AML-193 (cell line): ENCODE measurements at places on chromosomes 5 and 9.
A peak's percentile ranks its signal among the peaks of the same experiment; 100 is the strongest.

GRCh38 chr5:141849415-141850243 is 28.6 kb downstream of the PCDH1 start:
- peak; percentile 65 for DNase-seq

DNA sequence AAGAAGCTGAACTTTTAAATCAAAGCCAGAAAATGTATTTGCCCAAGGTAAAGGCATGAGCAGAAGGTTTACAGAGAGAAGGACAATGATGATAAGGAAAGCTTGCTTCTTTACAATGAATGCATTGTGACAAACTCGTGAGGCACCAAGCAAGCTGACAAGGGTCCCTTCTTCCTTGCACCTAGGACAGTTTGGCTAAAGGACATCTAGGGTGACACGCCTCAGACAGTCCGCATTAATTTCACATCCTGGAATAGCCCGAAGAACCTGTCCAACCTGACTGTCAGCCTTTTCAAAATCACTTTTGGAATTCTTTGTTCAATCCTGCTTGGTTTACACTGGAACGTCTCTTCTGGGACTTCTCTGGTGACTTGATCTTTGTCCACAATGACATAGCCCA is 146.4 kb upstream of the MAP3K1 start:
- no peak for DNase-seq

- DNase-seq = no peak
Measured at GRCh38 chr9:12801187-12801586, 26.4 kb downstream of the LURAP1L start.

- DNase-seq = no peak
Measured at GRCh38 chr9:89670114-89670513, 65.3 kb downstream of the GADD45G start.

- no peak for DNase-seq
Measured at GRCh38 chr5:38307845-38308244, 49.5 kb downstream of the EGFLAM start.

- peak; percentile 40 for DNase-seq
Measured at GRCh38 chr9:83596899-83597504, 25.9 kb upstream of the IDNK start.

DNA sequence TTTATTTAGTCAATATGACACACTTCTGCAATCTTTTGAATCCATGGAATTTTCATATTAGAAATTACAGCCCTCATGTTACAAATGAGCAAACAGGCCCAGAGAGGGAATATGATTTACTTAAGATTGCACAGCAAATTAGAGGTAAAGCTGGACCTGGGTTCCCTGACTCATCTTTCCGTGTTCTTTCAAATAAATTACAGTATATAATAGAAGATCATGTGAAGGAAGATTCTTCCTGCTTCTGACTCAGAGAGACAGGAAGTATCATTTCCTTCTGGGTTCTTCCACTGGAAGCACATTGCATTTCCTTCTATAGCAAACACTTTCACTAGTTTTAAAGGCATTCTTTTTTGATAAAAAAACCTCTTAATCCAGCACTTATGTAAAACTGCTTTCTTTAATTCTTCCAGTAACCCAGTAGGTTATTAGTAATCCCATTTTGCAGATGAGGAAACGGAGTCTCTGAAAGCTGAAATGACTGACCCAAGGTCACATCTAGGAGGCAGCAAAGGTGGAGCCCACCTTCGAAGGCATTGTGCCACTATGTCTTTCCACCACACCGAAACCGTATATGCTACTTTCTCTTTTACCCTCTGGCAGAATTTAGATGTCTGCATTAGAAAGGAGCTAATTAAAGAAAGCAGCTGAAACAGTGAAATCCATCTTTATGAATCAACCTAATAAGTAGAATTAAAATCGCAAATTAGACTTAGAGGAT is 566.7 kb upstream of the KLF4 start:
- no peak for DNase-seq

DNA sequence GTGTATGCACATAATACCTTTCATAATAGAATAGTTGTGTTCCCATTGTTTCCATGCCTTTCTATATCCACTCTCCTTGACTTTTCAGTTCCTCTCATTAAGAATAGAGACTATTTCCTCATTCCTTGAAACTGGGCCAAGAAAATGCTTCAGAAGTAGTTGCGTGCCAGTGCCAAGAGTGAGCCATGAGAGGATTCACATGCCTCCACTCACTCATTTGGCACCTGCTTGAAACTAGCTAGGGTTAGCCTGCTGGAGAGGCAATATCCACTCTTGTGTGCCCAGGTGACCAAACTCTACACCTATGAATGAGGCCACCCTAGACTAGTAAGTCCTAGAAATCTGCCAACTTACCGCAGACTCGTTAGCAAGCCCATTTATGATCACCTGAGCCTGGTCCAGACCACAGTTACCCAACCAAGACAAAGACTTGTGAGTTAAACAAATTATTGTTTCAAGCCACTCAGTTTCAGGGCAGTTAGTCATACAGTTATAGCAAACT is 276.3 kb downstream of the EPB41L4A start:
- DNase-seq = peak; percentile 12

DNA sequence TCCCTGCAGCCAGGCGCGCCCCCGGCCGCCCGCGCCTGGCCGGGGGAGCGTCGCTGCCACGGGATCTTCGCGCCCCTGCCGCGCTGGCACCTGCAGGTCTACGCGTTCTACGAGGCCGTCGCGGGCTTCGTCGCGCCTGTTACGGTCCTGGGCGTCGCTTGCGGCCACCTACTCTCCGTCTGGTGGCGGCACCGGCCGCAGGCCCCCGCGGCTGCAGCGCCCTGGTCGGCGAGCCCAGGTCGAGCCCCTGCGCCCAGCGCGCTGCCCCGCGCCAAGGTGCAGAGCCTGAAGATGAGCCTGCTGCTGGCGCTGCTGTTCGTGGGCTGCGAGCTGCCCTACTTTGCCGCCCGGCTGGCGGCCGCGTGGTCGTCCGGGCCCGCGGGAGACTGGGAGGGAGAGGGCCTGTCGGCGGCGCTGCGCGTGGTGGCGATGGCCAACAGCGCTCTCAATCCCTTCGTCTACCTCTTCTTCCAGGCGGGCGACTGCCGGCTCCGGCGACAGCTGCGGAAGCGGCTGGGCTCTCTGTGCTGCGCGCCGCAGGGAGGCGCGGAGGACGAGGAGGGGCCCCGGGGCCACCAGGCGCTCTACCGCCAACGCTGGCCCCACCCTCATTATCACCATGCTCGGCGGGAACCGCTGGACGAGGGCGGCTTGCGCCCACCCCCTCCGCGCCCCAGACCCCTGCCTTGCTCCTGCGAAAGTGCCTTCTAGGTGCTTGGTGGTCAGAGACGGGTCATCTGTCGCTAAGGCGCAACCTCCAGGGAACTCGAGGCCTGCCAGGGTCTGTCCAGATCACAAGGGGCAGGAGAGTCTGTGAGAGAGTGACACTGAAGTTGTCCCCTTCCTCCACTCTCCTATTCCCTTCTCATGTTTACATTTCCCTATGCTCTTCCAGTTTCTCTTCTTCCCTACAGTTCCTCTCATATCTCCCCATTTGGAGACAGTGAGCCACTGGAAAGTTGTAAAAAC is 1.3 kb downstream of the GPR150 start:
- peak; percentile 48 for DNase-seq

- no peak for DNase-seq
Measured at GRCh38 chr5:71974165-71974564, 133.1 kb upstream of the MAP1B start.

GRCh38 chr9:114401344-114401743 is 13.6 kb upstream of the AKNA start:
- no peak for DNase-seq

GRCh38 chr9:73073337-73074175 is 78.1 kb upstream of the ANXA1 start:
- no peak for DNase-seq

GRCh38 chr5:75113354-75114113 is 61.2 kb upstream of the GCNT4 start:
- DNase-seq = no peak

DNA sequence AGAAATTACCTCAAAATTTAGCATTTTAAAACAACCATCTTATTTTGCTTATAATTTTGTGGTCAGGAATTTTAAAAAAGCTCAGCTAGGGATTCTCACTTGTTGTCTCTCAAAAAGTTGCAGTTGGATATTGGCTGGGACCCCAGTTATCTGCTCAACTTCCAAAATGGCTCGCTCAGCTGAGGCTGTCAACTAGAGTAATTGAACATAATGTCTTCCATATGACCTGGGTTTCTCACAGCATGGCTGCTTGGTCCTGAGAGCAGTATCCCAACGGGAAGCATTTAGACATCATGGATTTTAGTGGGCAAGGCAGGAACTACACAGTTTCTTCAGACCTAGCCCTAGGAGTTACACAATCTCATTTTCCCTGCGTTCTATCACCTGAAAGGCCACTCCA is 63.6 kb upstream of the SPEF2 start:
- DNase-seq = no peak

DNA sequence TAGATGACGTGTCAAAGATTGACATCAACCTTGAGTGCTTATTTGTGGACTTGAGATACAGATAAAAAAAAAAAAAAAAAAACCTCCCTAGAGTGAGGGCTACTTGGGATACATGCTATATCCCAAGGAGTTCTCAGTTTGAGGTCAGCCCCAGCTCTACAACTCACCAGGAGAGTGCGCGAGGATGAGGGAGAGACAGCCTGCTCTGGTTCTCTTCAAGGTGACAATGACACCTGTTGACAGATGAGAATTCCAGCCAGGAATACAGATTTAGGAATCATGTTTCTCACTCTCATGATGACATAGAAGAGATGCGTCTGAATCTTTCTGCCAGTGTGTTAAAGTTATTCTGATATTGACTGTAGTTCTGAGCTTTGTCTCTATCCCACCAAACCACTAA is 24.9 kb upstream of the ARHGAP26 start:
- no peak for DNase-seq

DNA sequence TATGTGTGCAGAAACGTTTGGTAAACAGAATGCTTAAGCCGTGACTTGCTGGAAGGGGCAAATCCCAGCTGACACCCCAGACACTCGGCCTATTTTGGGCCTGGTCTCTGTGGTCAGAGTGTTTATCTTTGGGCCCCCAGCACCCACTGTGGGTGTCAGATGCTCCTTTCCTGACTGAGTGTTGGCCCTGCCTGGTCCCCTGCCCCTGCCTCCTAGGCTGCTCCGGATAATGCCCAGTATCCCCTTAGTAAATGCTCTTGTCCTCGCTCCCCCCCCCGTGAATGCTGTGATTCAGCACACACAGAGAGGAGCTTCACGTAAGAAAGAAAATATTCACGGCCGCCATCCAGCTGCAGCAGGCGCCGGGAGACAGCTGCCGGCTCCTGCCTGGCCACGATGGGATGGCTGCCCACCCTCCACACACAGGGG is 11.3 kb upstream of the ANGPTL2 start:
- no peak for DNase-seq

DNA sequence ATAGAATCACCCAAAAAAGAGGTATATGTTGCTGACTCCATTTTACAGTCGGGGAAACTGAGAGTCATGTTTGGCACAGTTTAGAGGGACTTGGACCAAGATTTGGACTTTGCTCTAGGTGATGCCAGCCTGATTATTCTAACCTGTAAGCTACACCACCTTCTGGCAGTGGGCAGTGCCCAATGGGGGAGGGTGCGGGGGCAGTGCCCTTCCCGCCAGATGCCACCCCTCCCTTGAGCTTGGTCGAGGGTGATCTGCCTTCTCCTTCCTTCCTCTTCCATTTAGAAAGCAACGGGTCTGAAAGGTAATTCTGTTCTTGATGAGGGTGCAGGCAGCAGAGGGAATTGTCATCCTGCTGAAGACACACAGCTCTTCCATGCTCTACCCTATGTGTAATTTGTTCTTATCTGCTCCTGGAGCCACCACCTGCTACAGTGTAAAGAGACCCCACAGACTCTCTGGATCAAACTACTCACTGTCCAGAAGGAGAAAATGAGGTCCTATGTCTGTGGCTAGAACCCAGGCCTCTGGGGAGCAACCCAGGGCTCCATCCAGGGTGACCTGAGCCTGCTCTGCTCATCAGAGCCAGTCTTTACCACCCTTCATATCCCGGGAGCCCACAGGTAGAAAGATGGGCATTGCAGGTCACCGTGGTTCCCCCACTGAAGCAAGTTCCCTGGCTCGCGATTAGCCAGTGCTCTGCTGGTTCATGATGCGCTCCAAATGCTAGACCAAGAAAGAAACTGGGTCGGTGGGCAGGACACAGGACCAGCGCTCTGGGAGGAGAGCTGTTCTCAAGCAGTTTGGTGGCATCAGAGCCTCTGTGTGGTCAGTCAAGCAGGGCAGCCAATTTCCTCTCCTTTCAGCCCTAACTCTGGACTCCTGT is 156.2 kb downstream of the RGS3 start:
- DNase-seq = no peak

DNA sequence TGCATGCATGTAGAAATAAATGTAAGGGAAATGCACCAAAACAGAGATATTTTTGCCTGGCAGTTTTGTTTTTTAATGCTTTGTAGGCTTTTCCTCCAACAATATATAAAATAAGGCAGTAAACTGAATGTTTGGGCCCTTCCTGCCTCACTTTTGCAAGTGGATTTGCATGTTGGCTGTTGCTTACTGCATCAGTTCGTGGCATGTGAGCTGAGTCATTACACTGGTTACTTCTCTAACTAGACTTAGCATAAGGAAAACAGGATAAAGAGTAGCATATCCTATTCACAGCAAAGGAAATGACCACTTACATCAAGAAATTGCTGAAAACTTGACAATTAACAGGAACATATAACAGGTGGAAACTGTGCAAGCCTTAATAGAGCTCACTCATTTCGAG is 113.4 kb downstream of the TLE1 start:
- no peak for DNase-seq

- DNase-seq = no peak
Measured at GRCh38 chr9:70003901-70004714, 39.5 kb upstream of the MAMDC2 start.

GRCh38 chr5:180649297-180650039 is at the start of gene FLT4:
Gene FLT4 (minus strand): TSS chr5:180649600. CDS start chr5:180649545, 55 bp downstream.
- DNase-seq = no peak

GRCh38 chr5:52863715-52864290 is 76.1 kb downstream of the ITGA1 start:
- DNase-seq = no peak

DNA sequence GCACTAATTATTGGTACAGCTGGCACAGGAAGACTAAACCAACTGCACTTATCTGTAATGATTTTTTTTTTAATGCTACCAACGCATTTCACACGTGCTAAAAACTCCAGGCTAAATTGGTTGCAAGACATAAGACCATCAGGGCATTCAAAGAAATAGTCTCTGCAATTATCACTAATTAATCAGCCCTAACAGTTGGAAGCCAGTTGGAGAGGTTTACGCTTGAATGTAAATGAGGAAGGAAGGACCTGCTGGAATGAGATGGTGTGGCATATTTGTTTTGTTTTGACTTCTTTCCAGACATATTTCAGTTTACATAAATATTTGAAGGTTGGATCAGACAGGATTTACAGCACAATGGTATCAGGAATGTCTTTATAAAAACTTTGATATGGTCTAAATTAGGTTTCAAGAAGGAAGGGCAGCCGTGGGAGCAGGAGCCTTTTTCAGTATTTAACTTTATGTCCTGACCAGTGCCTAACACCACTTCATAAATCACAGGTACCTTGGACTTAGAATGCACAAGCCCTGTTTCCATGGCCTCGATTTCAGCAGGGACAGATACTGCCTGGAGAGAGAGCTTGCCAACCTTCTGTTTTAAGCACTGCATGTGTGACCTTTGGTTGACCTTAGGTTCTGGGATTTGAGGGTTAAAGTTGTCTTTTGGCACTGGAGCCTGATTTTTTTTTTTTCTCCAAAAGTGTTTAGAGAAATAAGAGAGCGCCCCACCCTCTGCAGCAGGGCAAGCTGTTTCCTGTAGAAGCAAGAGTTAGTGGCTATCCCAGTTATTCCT is 199.8 kb upstream of the MAP3K1 start:
- DNase-seq = no peak

GRCh38 chr9:90822866-90823265 is 21.2 kb downstream of the SYK start:
- no peak for DNase-seq
